Activated effector memory CD4-positive, alpha-beta T cell treated with anti-CD3 and anti-CD28 coated beads, Interleukin-2, amount 50 U/mL, for 16 hours (primary cell): ENCODE measurements at places on chromosomes 12 and 14.

- peak; percentile 74 for DNase-seq
Observed at GRCh38 chr12:45232756-45233372, 17.0 kb downstream of the ANO6 start.

- DNase-seq: no peak
Observed at GRCh38 chr12:2239381-2239871, 186.6 kb downstream of the CACNA1C start.

DNA sequence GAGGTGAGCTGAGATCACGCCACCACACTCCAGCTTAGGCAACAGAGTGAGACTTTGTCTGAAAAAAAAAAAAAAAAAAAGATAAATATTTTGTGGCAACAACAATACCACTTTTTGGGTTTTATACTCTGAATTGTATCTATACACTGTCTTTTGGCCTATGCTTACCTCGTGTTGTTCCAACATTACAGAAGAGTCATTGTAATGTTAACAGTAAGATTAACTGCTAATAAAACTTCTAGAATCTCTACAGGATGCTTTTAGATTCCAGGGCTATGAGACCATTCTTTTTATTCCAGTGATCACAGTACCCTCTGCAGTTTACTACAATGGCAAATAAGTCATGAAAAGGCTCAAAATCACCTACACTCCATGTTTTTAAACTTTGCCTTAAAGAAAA, 11.6 kb downstream of the IFT81 start:
- DNase-seq: no peak

- DNase-seq: no peak
Observed at GRCh38 chr14:73007835-73008234, 19.1 kb downstream of the ZFYVE1 start.

DNA sequence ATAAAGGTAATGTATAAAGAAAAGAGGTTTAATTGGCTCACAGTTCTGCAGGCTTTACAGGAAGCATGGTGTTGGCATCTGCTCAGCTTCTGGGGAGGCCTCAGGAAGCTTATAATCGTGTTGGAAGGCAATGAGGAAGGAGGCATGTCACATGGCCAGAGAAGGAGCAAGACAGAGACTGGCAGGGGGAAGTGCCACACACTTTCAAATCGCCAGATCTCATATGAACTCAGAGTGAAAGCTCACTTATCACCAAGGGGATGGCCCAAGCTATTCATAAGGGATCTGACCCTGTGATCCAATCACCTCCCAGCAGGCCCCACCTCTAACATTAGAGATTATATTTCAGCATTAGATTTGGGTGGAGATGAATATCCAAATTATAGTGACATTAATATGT, 26.3 kb downstream of the LDHB start:
- DNase-seq: no peak

GRCh38 chr12:79326222-79326621, 364.5 kb downstream of the PAWR start:
- DNase-seq: no peak

DNA sequence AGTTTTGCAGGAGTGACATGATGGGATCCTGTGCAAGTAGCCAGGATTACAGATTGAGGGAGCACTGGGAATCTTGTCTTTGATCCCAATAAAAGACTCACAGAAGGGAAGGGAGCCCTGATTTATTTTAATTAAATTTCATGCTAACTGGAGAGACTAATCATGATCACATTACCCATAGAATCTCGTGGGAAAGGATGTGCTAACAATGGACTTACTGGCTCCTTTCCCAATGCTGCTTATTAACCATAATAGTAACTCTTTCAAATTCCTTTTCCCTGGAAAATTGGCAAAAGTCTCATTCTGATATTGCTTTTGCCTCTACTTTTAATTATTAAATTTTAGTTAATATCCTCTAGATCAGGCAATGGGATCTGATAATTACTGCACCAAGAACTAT, 174.8 kb upstream of the AVPR1A start:
- no peak for DNase-seq

DNA sequence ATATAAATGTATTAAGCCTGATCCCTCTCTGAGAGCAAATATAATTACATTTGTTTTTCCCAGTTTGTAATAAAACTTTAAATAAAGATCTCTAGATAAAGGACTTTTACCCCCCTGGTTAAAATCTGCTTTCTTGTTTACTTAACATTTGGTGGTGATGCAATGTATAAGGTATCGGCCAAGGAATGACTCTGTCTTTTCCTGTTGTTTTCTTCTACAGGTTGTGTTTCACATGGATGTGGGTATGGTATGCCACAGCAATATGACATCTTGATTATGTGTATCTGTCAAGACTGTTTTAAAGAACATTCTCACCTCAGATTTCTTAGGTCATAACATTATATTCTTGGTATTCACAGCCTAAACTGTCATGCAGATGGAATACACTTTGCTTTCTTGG, 210.6 kb upstream of the NOVA1 start:
- no peak for DNase-seq

- no peak for DNase-seq
Observed at GRCh38 chr12:31586728-31587127, 4.2 kb downstream of the DENND5B start.

- no peak for DNase-seq
Observed at GRCh38 chr14:53938136-53938837, 18.3 kb downstream of the BMP4 start.

GRCh38 chr12:49825971-49826421, 2.2 kb downstream of the NCKAP5L start:
- no peak for DNase-seq

GRCh38 chr12:109877504-109878246, 2.7 kb downstream of the GLTP start:
- no peak for DNase-seq

GRCh38 chr12:45166056-45166455, 49.8 kb upstream of the ANO6 start:
- DNase-seq: no peak

DNA sequence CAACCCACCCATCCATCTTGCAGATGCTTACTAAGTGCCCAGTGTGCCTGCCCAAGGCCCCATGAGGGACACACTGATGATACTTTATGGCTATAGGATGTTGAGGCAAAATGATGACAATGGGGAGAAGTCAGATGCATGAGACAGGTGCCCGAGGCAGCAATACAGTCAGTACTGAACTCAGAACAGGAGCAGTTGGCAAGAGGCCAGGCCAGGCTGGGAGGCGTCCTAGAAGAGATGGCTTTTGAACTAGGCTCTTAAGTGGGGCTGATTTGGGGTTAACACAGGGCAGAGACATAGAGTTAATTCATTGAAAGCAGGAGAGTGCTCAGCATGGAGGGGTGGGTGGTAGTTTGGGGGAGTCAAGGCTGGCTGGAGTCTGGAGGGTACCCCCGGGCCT, 15.6 kb downstream of the PLBD2 start:
- DNase-seq: no peak

DNA sequence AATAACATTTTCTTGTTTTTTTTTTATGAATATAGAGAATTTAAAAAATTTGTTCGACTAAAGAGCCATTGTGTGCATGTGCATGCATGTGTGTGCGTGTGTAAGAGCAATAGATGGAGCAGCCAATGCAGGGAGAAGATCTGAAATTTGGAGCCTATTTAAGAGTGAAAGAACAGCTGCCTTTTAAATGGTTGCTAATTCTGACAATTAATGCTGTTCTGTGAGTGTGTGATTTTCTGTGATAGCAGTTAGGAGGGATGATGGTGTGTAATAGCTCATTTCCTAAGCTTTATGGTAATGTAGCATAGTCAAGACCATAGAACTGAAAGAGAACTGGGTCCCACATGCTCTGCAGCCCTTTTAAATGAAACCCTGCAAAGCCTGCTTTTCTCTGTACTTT, 137.9 kb downstream of the NRXN3 start:
- DNase-seq: no peak

DNA sequence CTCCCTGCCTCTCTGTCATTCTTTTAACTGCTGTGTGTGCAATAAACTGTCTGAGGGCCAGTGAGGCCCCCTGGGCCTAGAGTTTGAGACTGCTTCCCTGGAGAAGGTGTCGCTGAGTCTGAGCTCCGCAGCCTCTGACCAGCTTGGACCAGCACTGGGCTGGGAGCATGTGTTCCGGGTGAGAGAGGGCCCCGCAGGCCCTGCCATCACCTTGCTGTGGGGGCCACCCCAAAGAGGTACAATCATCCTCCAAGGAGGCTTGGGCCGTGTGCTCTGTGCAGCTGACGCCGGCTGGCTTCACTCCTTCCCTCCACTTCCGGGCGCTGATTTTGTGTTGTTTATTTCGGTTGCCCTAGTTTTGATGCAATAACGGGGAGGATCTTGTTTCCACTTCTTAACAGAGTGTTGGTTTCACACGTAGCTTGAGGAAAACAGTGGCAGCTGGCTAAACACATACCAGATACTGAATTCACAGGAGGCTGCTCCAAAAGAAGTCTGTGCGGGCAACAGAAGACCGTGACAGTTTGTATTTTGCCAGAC, 121.6 kb downstream of the TMEM132C start:
- DNase-seq: no peak

GRCh38 chr14:104237651-104238423, 99.5 kb downstream of the KIF26A start:
- DNase-seq: peak; percentile 38

GRCh38 chr14:20614038-20614840, 23.1 kb upstream of the RNASE12 start:
- no peak for DNase-seq

GRCh38 chr12:82411546-82412230, 53.4 kb downstream of the METTL25 start:
- DNase-seq: no peak

DNA sequence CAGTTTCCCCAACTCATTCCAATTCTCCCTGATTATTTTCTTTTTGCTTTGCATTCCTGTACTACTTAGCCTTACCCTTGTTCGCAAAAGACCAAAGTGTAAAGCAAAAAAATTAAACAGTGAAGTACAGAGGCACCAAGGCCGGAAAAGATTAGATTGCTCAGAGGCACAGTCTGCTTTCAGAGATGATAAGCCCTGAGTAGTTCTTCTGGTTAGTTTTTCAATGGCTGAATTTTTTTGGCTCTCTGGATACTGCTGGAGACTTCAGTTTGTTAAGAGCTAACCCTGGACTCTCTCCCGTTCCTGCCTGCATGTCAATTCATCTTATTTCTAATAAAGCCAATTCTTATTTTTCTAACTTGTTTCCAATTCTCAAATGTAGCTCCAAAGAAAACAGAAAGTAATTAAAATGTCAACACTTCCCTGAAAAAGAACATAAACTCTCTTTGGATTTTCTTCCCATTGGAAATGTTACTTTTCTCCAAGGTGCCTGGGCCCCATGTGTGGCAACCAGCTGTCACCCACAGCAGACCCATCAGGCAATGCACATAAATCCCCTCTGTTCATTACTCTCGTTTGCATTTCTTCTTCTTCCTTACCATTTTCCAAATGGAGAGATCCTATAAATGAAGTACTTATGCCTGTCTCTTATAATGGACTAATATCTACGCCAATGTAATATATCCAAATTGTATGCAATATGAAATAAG, 142.8 kb downstream of the BTG1 start:
- DNase-seq: no peak

DNA sequence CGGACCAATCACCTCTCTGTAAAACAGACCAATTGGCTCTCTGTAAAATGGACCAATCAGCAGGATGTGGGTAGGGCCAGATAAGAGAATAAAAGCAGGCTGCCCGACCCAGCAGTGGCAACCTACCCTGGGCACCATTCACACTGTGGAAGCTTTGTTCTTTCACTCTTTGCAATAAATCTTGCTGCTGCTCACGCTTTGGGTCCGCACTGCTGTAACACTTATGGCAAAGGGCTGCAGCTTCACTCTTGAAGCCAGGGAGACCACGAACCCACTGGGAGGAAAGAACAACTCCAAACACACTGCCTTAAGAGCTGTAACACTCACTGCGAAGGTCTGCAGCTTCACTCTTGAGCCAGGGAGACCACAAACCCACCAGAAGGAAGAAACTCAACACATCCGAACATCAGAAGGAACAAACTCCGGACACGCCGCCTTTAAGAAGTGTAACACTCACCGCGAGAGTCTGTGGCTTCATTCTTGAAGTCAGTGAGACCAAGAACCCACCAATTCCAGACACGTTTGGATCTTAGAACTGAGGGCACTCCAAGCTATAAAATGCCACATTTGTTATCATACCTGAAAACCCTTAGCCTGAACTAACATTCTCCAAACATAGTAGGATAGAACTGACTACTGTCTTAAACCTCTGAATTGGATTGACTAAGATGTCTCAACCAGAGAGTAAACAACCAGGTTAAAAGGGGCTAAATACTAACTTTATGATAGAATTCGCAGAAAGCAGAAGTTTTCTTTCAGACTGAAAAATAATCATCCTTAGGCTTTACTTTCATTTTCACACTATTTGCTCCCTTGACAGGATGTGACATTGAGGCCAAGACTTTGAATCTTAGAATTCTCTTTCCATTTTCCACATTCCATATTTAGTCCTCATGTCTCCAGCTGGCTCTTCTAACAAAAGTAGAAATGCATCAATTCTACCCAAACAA, 33.6 kb downstream of the CDKL1 start:
- peak; percentile 65 for DNase-seq

GRCh38 chr12:14833952-14834351, 9.4 kb downstream of the ART4 start:
- no peak for DNase-seq

- no peak for DNase-seq
Observed at GRCh38 chr12:10251669-10252068, 39.0 kb downstream of the GABARAPL1 start.

- DNase-seq: peak; percentile 78
Observed at GRCh38 chr14:64704143-64704742, at the start of gene PLEKHG3. Gene PLEKHG3, plus strand, starts transcription at chr14:64704424. Its CDS starts 23,208 bp downstream, at chr14:64727632.

DNA sequence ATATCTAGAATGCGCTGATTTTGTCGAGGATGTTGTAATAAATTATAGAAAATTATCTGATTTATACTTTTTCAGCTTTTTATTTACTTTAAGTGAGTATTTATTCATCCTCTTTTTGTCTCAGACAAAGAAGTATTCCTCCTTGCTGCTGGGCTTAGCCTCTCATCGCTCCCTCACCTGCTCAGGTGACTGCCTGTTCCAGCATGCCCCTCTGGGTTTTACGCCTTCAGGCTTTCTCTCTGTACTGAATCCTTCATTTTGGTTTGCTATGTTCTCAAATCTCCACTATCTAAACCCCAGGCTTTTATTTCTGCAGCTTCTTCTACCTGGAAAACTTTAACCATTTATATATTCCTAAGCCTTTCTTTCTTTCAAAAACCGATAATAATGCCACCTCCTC, 1650.9 kb upstream of the SEL1L start:
- no peak for DNase-seq

GRCh38 chr12:95335948-95336347, 118.3 kb downstream of the VEZT start:
- no peak for DNase-seq

GRCh38 chr14:104353921-104354701, 215.7 kb downstream of the KIF26A start:
- no peak for DNase-seq

- no peak for DNase-seq
Observed at GRCh38 chr14:33796356-33796755, 154.5 kb downstream of the EGLN3 start.

- no peak for DNase-seq
Observed at GRCh38 chr12:124289634-124290600, 5.0 kb upstream of the RFLNA start.

- DNase-seq: no peak
Observed at GRCh38 chr12:31491241-31491794, 99.6 kb downstream of the DENND5B start.
